ENCODE measurements at places on chromosomes 7 and 10.
A peak's percentile ranks its signal among the peaks of the same experiment; 100 is the strongest.

DNA sequence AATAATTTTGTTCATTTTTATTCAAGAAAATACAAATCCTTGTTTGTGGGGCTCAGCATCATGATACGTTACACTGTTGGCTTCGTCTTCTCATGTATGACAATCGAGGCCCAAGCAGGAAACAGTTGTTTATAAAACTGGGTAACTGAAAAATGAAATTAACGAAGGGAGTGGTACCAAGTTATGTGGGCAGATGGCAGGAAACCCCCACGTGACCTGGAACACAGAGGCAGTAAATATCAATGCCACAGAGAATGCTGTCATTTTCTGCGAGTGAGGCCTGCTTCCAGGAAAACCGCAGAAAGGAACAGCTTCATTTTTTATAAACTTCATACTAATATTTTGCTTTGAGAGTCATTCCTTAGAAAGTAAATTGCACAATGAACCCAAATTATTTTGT is 201.0 kb upstream of the ADARB2 start:
- DNase-seq: no peak

DNA sequence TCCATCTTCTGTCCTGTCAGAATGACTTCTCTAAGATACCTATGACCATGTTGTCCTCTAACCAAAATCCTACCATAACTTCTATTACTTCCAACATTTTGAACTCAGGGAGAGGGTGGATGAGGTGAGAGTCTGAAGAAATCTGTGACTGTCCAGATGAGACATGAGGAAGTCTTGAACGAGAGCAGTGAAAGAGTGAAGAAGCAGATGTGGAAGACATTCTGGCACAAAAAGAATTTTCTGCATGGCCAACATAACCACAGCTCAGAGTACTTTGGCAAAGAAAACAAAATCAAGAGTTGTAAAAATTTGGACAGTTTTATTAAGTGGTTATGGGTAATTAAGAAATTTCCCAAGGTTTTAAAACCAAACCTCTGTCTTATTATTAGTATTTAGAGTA is 141.6 kb downstream of the CPEB3 start:
- DNase-seq: no peak

DNA sequence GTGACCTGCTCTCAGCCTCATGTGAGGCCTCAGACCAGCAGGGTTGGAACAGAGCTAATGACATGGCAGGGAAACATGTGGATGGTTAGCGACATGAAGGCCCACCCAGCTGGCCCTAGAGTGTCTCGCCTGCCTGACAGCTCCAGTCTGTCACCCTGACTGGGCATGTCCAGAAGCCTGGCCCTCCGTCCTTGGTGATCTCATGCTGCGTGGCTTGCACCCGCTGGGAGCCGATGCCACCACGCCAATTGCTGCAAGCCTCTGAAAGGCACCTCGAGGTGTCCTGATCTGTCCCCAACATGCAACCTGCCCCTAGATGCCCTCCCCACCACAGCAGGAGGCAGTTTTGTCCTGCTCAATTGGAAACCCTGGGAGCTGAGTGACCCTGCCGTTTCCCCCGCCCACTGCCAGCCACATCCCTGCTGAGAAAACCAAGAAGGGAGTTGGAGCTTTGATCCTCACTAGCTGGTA is 27.8 kb upstream of the RET start:
- no peak for DNase-seq

- peak; percentile 27 for DNase-seq
Measured at GRCh38 chr7:158809596-158809995, 19.7 kb downstream of the ESYT2 start.

DNA sequence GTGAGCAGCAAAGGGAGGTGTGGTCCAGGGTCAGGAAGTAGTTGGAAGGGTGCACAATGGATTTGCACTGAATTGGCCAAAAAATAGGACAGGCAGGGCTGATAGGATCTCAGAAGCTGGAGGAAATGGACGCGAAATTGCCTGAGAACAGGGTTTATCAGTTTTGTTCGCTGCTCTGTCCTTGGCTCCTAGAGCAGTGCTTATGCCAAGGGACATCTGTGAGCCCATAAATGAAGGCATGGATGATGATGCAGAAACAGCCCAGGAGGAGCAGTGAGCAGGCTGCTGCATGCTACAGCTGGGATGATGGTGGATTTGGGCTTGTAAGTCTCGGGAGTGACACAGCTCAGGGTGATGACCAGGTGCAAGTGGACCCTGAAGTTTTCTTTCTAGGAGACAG is 204.7 kb downstream of the PRPF18 start:
- no peak for DNase-seq

- no peak for DNase-seq
Measured at GRCh38 chr7:24911213-24911603, 68.8 kb downstream of the OSBPL3 start.

DNA sequence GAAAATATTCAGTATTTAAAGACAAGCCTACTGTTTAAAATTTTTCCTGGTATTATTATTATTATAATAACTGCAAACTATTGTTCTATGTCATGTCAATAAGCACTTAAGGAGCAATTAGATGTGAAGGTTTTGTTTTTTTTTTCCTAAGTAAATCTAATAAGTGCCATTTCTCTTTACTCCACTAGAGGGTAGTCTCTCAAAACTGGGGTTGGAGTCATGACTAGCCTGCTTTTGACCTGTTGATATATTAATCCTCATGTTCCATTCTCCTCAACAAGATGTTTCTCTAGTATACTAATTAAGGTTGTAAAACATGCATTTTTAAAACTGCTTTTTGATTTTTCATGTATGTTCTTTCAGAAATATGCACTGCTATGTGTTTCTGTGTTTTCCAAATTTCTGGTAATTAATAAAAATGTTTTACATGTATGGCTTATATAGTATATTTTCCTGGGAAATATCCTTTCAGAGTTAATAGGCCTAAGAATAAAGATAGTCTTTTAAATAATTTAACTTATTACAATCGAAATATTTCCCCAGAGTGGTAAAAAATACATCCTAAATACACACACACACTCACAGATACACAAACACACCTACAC is 1.0 kb upstream of the LRRN3 start:
- DNase-seq: no peak

DNA sequence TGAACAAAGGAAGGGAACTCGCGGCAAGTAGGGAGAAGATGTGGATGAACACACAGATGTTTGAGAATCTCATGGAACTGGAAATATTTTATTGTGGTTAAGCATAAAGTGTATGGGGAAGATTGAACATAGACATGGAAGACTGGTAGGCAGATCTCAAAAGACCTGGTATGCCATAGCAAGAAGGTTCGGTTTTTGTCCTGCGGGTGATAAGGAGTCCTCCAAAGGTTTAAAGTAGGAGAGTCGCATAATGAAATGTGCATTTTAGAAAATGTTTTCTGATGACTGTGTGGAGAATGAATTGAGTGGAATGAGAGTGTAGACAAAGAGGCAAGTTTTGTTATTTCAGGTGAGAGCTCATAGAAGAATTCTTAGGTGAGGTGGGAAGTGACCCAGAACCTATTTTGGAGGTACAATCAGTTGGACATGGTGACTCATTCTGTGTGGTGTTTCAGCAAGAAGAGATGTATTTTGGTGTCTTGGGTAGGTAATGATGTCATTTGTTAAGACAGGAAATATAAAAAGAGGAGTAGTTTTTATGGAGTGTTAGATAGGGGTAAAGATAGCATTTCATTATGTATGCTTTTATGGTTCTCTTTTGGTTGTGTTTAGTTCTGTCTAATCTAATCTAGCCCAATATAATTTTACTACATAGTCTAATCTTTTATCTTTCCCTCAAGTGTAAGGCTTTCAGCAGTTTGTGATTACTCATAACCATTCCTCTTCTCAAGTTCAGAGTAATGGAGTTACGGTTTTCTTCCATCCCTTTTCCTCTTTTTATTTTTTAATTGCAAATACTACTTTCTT is 239.2 kb downstream of the EXOC4 start:
- no peak for DNase-seq

DNA sequence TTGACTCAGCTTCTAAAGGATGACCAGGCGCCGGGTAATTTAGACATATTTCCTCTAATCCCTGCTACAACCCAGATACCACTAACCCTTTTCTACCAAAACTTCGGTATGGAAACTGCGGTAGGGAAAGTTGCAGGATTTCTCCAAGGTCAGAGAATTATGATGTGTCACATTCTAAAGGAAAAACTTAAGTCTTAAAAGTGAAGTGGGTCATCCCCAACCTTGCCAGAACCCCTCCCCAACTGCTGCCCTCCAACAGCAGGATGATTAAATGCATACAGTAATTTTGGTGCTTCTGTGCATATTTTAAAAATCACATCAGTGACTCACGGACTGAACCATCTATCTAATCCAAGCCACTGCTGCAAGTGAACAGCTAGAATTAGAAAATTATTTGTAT is 52.7 kb downstream of the GRB10 start:
- no peak for DNase-seq

GRCh38 chr7:98359395-98359794 is 41.5 kb downstream of the BAIAP2L1 start:
- DNase-seq: no peak

DNA sequence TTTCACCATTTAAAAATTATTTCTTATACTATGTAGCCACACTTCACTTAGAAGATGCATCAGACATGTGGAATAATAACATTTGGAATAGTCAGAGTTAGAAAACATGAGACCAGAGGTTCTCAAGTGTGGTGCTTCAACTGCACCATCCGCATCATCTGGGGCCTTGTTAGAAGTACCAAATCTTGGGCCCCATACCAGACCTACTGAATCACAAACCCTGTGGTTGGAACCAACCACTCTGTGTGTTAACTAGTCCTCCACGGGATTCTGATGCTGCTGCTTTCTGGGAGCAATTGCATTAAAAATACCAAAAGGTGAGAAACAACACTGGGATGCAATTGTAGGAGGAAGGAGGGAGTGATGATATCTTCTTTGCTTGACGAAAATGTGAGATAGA is 125.2 kb downstream of the GNAT3 start:
- no peak for DNase-seq

DNA sequence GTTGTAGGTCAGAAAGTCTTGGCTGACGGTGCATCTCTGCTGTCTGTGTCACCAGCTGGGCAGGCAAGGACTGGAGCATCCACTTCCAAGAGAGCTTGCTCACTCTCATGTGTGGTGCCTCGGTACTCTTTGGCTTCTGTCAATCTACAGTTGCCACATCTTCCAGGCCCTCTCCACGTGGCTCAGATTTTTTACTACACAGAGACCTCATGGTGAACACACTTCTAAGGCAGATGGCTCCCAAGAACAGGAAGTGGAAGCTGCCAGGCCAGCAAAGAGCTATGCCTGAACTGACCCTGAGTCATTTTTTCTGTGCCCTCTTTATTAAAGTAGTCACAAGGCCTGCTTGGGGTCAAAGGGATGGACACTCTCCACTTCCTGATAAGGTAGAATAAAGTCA is 351.5 kb upstream of the AUTS2 start:
- DNase-seq: no peak

DNA sequence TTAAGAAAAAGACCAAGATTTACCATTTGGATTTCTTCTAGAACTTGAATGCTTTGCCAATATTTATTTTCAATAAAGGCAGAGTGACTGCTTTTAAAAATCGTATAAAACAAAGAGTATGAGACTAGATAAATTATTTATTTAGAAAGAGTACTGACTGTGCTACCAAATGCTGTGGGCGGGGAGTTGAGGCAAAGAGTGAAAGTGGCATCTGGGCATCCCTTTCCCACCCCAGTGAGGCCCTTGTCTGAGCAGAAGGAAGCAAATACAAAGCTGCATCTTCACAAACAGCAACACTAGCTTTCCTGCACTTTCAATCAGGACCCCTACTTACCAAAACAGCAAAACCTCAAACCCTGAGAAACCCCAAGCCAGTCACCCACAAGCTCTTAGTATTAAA is 34.9 kb downstream of the ITGB1 start:
- DNase-seq: no peak

- DNase-seq: no peak
Measured at GRCh38 chr7:98459529-98459928, 58.6 kb upstream of the BAIAP2L1 start.

DNA sequence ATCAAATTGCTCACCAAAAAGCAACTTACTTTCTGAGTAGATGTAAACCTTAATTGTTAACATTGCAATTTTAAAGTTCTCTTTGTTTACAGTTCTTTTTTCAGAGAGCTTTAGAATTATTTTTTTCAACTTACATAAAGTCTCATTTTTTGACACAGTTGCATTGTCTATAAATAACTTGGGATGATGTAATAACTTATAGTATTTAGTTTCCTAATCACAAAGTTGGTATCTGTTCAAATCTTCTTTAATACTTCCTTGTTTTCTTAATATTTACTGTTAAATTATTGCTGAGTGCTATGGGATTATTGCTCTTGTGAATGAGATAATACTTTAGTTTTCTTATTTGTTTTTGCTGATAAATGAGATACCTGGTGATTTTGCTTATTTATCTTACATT is 18.9 kb upstream of the SUV39H2 start:
- DNase-seq: no peak

GRCh38 chr10:113130014-113130641 is 180.1 kb downstream of the TCF7L2 start:
- no peak for DNase-seq

DNA sequence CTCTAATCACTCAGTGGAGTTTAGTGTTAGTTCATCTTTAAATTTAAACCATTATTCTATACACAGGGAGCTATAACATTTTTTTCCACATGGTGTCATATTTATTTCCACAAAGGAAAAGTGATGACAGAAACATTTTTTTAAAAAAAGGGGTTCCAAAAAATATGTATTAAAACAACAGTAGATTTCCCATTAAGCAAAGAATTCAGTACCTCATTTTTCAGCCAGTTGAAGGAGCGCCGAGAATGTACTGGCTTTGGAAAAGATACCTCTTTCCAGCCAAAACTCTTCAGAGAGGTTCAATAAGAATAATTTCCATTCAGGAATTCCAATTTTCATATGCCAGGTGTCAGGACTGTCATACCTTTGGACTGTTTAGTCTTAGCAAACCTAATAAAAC is 250.5 kb upstream of the MEOX2 start:
- DNase-seq: no peak

DNA sequence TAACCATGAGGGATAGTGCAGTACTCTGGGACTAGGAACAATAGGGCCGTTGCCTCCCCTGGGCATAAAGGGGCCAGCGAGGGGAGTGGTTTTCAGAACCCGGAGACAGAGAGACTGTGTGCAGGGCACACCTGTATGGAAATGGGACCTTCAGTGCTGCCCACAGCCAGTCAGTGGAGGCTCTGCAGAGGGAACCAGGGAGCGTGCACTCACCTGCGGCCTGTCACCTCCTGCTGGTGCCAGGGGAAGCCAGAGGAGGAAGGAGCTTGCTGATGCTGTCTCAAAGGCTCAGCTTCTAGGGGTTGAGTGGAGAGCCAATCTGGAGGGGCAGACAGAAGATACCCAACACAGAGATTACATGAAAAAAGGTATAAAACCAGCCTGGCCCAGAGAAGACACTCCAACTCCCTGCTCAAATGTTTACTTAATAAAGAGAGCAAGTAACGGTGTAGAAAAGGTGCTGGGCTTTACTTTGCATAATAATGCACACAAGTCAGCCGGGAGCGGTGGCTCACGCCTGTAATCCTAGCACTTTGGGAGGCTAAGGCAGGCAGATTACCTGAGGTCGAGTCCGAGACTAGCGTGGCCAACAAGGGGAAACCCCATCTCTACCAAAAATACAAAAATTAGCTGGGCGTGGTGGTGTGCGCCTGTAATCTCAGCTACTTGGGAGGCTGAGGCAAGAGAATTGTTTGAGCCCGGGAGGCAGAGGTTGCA is 35.5 kb upstream of the WAPL start:
- no peak for DNase-seq

- DNase-seq: no peak
Measured at GRCh38 chr7:46725838-46726237, 804.8 kb upstream of the IGFBP3 start.

- DNase-seq: no peak
Measured at GRCh38 chr7:80614851-80615271, 23.6 kb upstream of the CD36 start.

GRCh38 chr10:91284486-91285090 is 64.1 kb downstream of the PCGF5 start:
- DNase-seq: no peak

Data from SIG-M5 (cell line).